ENCODE measurements at places on chromosomes 2 and 18. TPM values are rescaled to one million over a fixed set of nuclear protein-coding genes. Genes with fewer than 3 reads are reported as not detected.

- no peak for DNase-seq
- H3K36me3 ChIP-seq = no peaks in the 10 kb centered on the region
- H3K27ac ChIP-seq = no peak overlapping the region
- H3K27me3 ChIP-seq = no peaks in the 10 kb centered on the region
Observed at GRCh38 chr2:224449212-224450147, 47.6 kb upstream of the FAM124B start.

- no peak overlapping the region for H3K27ac ChIP-seq
- H3K4me1 ChIP-seq = no peaks in the 10 kb centered on the region
- H3K27me3 ChIP-seq = no peaks in the 10 kb centered on the region
- DNase-seq = no peak
- H3K4me3 ChIP-seq = no peak overlapping the region
- no peaks in the 10 kb centered on the region for H3K36me3 ChIP-seq
Observed at GRCh38 chr2:118580651-118581050, 266.8 kb downstream of the EN1 start.

- no peaks in the 10 kb centered on the region for H3K4me1 ChIP-seq
- H3K4me3 ChIP-seq = no peak overlapping the region
- DNase-seq = no peak
- H3K27me3 ChIP-seq = peaks cover 15% of the 10 kb centered on the region
- no peaks in the 10 kb centered on the region for H3K36me3 ChIP-seq
- no peak overlapping the region for H3K27ac ChIP-seq
Observed at GRCh38 chr2:242029422-242030225, 160.1 kb downstream of the RTP5 start.

GRCh38 chr2:27754831-27755230 lies 16.7 kb upstream of the MRPL33 start:
- H3K27me3 ChIP-seq = no peaks in the 10 kb centered on the region
- H3K36me3 ChIP-seq = no peaks in the 10 kb centered on the region
- DNase-seq = no peak
- H3K4me3 ChIP-seq = no peak overlapping the region
- H3K4me1 ChIP-seq = no peaks in the 10 kb centered on the region
- no peak overlapping the region for H3K27ac ChIP-seq

DNA sequence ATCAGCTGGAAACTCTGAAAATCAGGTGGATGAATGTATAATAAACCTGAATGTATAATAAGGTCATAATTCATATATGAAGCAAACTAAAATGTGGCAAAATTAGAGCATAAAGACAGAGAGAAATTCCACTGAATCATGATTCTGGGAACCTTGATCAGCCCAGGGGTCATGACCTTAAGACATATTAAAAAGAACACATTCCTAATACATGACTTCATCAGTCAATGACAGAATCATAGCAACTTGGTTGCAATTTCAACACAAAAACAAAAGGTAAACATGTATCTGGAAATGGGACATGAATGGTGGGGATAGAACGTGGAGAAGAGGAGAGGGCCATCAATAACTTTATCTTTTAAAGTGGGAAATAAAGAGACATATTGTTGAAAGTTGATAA lies 17.6 kb downstream of the AFF3 start:
- no peaks in the 10 kb centered on the region for H3K36me3 ChIP-seq
- no peaks in the 10 kb centered on the region for H3K4me1 ChIP-seq
- H3K27me3 ChIP-seq = no peaks in the 10 kb centered on the region
- H3K27ac ChIP-seq = no peak overlapping the region
- DNase-seq = no peak

- no peak for DNase-seq
- H3K27me3 ChIP-seq = no peaks in the 10 kb centered on the region
- no peak overlapping the region for H3K4me3 ChIP-seq
Observed at GRCh38 chr2:138180692-138181386, 216.6 kb downstream of the HNMT start.

DNA sequence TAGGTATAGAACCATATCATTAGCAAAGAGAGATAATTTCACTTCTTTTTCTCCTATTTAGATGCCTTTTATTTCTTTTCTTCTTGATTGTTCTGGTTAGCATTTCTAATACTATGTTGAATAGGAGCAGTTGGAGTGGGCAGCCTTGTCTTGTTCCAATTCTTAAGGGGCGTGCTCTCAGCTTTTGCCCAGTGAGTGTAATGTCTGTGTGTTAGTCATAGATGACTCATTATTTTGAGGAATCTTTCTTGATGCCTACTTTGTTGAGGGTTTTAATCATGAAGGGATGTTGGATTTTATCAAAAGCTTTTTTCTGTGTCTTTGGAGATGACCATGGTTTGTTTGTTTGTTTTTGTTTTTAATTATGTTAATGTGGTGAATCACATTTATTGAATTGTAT lies 1453.1 kb upstream of the SLC39A10 start:
- H3K27me3 ChIP-seq = no peaks in the 10 kb centered on the region
- H3K4me1 ChIP-seq = no peaks in the 10 kb centered on the region
- no peaks in the 10 kb centered on the region for H3K36me3 ChIP-seq

GRCh38 chr2:197571627-197572271 lies 55.9 kb downstream of the MOB4 start:
- no peak overlapping the region for H3K4me3 ChIP-seq
- no peak for DNase-seq
- peaks cover 45% of the 10 kb centered on the region for H3K36me3 ChIP-seq
- H3K27ac ChIP-seq = peak overlapping the region; percentile 19
- peaks cover 21% of the 10 kb centered on the region for H3K4me1 ChIP-seq

Gene MOGAT1
- not detected for total RNA-seq

Gene SULT1C4
- total RNA-seq = 1.7 TPM

Gene NT5DC4
- not detected for total RNA-seq

Gene OTX1
- not detected for total RNA-seq

Gene SUCLG1
- total RNA-seq = 45.4 TPM

Gene AGXT
- not detected for total RNA-seq

Gene OTOS
- total RNA-seq = not detected

Gene SRD5A2
- not detected for total RNA-seq

Measured in tibial nerve (tissue), 4 donors.